ENCODE measurements at places on chromosomes 12 and 14. TPM values are rescaled to one million over a fixed set of nuclear protein-coding genes. Genes with fewer than 3 reads are reported as not detected.

Gene TSPAN8
- 15.8 TPM for total RNA-seq

Gene ALDH1L2
- total RNA-seq: 8.9 TPM

Gene GLS2
- not detected for total RNA-seq

Gene ASCL4
- total RNA-seq: not detected

Gene AQP6
- total RNA-seq: not detected

Gene ATP5F1B
- total RNA-seq: 452 TPM

DNA sequence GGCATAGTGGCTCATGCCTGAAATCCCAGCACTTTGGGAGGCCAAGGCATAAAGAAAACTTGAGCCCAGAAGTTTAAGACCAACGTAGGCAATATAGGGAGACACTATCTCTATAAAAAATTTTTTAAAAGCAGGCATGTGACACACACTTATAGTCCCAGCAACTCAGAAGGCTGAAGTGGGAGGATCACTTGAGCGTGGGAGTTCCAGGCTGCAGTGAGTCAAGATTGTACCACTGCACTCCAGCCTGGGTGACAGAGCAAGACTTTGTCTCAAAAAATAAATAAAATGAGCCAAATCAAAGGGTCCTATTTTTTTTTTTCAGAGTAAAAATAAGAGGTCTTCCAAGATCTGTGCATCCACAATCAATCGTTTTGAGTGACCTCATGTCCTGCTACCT is 237.6 kb downstream of the SLC16A7 start:
- no peaks in the 10 kb centered on the region for H3K4me1 ChIP-seq
- no peak overlapping the region for H3K27ac ChIP-seq
- no peaks in the 10 kb centered on the region for H3K27me3 ChIP-seq

GRCh38 chr12:76109879-76110278 is 25.4 kb upstream of the NAP1L1 start:
- no peak for DNase-seq
- no peak overlapping the region for H3K27ac ChIP-seq
- H3K27me3 ChIP-seq: no peaks in the 10 kb centered on the region

- no peak overlapping the region for H3K27ac ChIP-seq
- H3K27me3 ChIP-seq: no peaks in the 10 kb centered on the region
- no peaks in the 10 kb centered on the region for H3K4me1 ChIP-seq
These were observed 54.4 kb downstream of the IQSEC3 start for GRCh38 chr12:120951-121350.

GRCh38 chr14:62018606-62019005 is 256.4 kb downstream of the SNAPC1 start:
- H3K27me3 ChIP-seq: no peaks in the 10 kb centered on the region
- no peaks in the 10 kb centered on the region for H3K4me1 ChIP-seq
- no peak for DNase-seq
- no peak overlapping the region for H3K27ac ChIP-seq

DNA sequence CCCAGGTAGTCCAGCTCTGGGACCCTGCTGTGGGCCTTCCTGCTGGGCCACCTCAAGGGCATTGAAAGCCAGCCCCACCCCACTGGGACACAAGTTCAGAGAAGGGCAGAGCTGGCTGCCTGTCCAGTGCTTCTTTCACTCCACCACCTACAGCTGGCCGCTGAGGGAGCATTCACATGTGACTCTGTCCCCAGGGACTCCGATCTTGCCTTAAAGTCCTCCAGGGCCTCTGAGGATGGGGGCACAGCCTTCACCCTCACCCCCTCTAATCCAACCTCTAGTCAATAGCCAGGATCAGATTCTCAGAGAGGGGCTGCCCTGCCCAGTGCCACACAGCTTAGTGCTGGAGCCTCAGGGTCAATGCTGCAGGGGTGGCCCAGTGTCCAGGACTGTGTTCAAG is 5.0 kb upstream of the CYP46A1 start:
- peaks cover 3% of the 10 kb centered on the region for H3K27me3 ChIP-seq
- no peaks in the 10 kb centered on the region for H3K36me3 ChIP-seq

- no peak overlapping the region for H3K27ac ChIP-seq
- H3K4me1 ChIP-seq: peaks cover 5% of the 10 kb centered on the region
- H3K27me3 ChIP-seq: no peaks in the 10 kb centered on the region
- no peaks in the 10 kb centered on the region for H3K36me3 ChIP-seq
- DNase-seq: no peak
- no peak overlapping the region for H3K4me3 ChIP-seq
These were observed 127.4 kb downstream of the KTN1 start for GRCh38 chr14:55707365-55707804.

DNA sequence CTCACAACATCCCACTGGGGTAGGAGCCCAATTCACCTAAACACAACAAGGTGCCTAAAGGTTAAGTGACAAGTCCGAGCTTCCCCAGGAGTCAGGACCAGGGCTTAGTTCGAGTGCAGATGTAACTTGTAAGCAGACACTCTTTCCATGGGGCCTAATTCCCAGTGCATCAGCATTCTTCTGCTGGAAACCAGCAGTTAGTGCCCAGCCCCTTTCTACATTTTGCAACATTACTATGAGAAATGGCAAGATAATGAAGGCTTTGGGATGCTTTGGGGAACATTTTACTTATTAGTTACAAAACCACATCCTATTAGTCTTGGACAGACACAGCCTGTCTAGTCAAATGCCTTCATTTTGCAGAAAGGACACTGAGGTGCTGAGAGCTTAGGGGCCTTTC is 179.8 kb downstream of the CALM1 start:
- DNase-seq: no peak
- peaks cover 28% of the 10 kb centered on the region for H3K36me3 ChIP-seq
- no peaks in the 10 kb centered on the region for H3K27me3 ChIP-seq
- no peak overlapping the region for H3K4me3 ChIP-seq
- H3K4me1 ChIP-seq: peaks cover 25% of the 10 kb centered on the region
- H3K27ac ChIP-seq: no peak overlapping the region

DNA sequence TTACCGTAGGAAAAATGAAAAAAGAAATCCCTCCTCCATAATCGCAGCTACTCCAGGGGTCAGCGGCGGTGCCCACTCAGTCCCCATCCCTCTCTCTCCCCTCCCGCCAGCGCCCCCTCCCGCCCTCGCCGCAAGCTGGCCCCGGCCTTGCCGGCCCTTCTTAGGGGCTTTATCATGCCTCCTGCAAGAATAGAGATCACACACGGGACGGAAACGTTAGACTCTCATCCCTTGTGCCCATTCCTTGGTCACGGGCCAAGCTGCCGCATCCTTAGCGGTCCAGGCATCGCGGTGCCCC is 692 bp upstream of the COX14 start:
- no peak for DNase-seq
- H3K4me1 ChIP-seq: peaks cover 61% of the 10 kb centered on the region
- no peaks in the 10 kb centered on the region for H3K27me3 ChIP-seq
- peaks cover 10% of the 10 kb centered on the region for H3K36me3 ChIP-seq

GRCh38 chr12:102095677-102096263 is 24.1 kb downstream of the NUP37 start:
- peaks cover 38% of the 10 kb centered on the region for H3K36me3 ChIP-seq
- H3K4me1 ChIP-seq: no peaks in the 10 kb centered on the region
- peak; percentile 62 for DNase-seq
- H3K4me3 ChIP-seq: no peak overlapping the region

GRCh38 chr12:27185234-27186021 is 58.7 kb upstream of the STK38L start:
- peaks cover 15% of the 10 kb centered on the region for H3K4me1 ChIP-seq
- H3K27me3 ChIP-seq: no peaks in the 10 kb centered on the region
- no peak for DNase-seq
- no peaks in the 10 kb centered on the region for H3K36me3 ChIP-seq

- no peak for DNase-seq
- no peaks in the 10 kb centered on the region for H3K27me3 ChIP-seq
- H3K4me1 ChIP-seq: peaks cover 9% of the 10 kb centered on the region
- H3K36me3 ChIP-seq: no peaks in the 10 kb centered on the region
- H3K27ac ChIP-seq: no peak overlapping the region
- no peak overlapping the region for H3K4me3 ChIP-seq
These were observed 199.0 kb upstream of the SLC38A2 start for GRCh38 chr12:46571608-46572007.

- DNase-seq: no peak
- H3K4me3 ChIP-seq: no peak overlapping the region
- no peaks in the 10 kb centered on the region for H3K27me3 ChIP-seq
- no peak overlapping the region for H3K27ac ChIP-seq
- H3K36me3 ChIP-seq: no peaks in the 10 kb centered on the region
These were observed 146.6 kb downstream of the ASCL4 start for GRCh38 chr12:107921062-107921461.

- no peaks in the 10 kb centered on the region for H3K4me1 ChIP-seq
- no peak overlapping the region for H3K4me3 ChIP-seq
- no peak for DNase-seq
- no peak overlapping the region for H3K27ac ChIP-seq
These were observed 332.1 kb downstream of the NELL2 start for GRCh38 chr12:44544018-44544417.

DNA sequence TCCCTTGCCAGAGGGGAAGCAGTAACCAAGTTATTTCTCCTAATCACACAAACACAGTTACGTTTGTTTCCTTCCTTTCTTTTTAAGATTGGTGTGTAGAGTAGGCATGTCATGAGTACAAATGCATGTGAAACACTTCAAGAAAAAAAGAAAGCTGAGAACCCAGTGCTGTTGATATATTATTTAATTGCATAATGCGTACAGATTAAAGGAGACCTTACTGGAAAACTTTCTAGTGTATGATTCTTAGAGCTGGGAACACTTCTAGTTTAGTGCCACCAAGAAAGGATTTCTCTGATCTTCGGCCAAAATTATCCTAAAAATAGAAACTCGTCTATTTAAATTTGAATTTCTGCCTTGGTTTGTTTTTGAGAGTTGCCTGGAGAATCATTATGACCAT is 365.5 kb downstream of the CCDC91 start:
- no peak overlapping the region for H3K27ac ChIP-seq
- no peaks in the 10 kb centered on the region for H3K36me3 ChIP-seq
- no peaks in the 10 kb centered on the region for H3K4me1 ChIP-seq
- DNase-seq: no peak
- no peak overlapping the region for H3K4me3 ChIP-seq

DNA sequence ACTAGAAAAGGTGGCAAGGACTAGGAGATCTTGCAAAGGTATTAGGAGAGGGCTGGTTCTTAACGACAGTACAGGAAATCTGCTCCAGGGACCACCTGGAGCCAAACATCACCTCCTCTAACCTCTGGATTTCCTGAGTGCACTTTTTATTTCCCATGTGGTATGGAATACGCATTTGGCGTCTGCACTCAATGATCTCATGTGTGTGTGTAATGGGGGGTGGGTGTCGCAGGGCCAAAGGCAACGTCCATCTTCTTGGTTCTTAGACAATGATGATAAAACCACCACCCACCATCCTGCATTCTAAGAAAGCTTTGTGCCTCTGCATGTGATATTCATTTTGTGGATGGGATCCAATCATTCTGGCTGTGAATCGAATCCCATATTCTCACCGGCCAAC is 68.8 kb downstream of the CLMN start:
- H3K27me3 ChIP-seq: no peaks in the 10 kb centered on the region
- H3K4me1 ChIP-seq: peaks cover 31% of the 10 kb centered on the region
- peak; percentile 2 for DNase-seq
- no peak overlapping the region for H3K4me3 ChIP-seq

DNA sequence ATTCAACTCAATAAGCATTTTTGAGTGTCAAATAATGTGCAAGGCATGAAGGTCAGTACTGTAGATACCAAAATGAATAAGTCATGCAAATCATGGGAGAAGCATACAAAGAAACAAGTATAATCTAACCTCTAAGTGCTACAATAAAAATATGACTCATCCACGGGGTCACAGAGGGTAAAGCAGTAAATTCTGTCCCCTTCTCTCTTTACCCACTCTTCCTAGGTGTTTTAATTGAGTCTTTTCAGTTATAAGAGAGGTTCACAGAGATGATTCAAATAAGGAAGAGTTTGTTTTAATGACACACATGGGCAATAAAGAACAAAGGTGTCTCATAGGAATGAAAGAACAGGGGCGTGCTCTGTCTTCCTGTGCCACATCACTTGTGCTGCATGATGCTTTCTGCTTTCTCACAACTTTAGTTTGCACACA is 71.5 kb upstream of the DAAM1 start:
- H3K36me3 ChIP-seq: no peaks in the 10 kb centered on the region
- no peaks in the 10 kb centered on the region for H3K4me1 ChIP-seq
- DNase-seq: no peak
- H3K27me3 ChIP-seq: no peaks in the 10 kb centered on the region
- no peak overlapping the region for H3K27ac ChIP-seq

DNA sequence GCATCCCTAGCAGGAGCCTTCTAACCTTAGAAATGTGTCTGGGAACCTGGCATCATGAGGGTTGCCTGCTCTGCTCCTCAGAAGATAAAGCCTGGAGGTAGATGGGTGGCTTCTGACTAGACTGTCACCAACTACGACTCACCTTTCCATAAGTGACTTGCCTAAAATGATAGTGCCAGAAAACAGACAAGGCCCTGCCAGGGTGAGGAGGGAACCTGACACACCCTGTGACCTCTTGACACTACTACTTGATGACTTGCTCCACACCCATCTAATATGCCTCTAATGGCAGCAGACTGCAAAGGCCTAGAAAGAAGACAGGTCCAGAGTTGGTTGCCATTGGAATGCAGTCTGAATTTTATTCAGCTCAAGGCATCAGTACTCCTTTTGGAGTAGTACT is 9.4 kb downstream of the RNF41 start:
- H3K4me1 ChIP-seq: no peaks in the 10 kb centered on the region
- H3K27me3 ChIP-seq: no peaks in the 10 kb centered on the region
- no peak overlapping the region for H3K4me3 ChIP-seq
- no peak for DNase-seq

DNA sequence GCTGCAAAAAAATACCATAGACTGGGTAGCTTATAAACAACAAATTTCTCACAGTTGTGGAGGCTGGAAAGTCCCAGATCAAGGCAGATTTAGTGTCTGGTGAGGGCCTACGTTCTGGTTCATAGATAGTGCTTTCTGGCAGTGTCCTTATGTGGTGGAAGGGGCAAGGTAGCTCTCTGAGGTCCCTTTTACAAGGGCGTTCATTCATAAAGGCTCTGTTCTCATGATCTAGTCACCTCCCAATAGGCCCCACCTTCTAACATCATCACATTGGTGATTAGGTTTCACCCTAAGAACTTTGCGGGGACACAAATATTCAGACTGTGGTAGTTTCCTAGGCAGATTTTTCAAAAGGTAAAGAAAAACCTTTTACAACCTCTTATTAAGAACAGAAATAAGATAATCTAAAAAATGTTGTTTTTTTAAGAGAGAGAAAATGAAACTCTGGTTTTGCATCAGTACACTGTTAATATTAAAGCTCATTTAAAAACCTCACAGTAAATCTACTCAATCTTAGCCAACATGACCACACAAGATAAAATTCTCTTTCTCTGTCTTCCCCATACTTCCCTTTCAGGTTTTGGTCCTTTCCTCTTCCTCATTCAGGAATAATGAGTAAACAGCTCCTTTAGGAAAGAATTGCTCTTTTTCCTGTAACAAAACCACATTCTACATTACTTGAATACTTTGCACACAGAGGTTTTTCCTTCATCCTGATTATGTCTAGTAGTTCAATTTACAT is 117.5 kb downstream of the UNC79 start:
- no peaks in the 10 kb centered on the region for H3K36me3 ChIP-seq
- DNase-seq: no peak
- H3K4me3 ChIP-seq: no peak overlapping the region
- no peak overlapping the region for H3K27ac ChIP-seq
- H3K27me3 ChIP-seq: no peaks in the 10 kb centered on the region
- H3K4me1 ChIP-seq: no peaks in the 10 kb centered on the region

GRCh38 chr12:21300632-21301031 is 34.1 kb downstream of the SLCO1A2 start:
- DNase-seq: no peak
- no peak overlapping the region for H3K27ac ChIP-seq
- no peaks in the 10 kb centered on the region for H3K36me3 ChIP-seq

GRCh38 chr12:108697905-108698304 is 33.4 kb downstream of the CORO1C start:
- peaks cover 36% of the 10 kb centered on the region for H3K36me3 ChIP-seq
- H3K4me3 ChIP-seq: no peak overlapping the region
- peaks cover 43% of the 10 kb centered on the region for H3K4me1 ChIP-seq
- no peak for DNase-seq

All from stomach (tissue), 19 donors.